NCI-H187 treated with DMSO at 0.1 percent for 48 hours (cell line): ENCODE measurements at places on chromosomes 2 and 18.

GRCh38 chr2:59713577-59713976, 839.9 kb downstream of the BCL11A start:
- no peak for DNase-seq

GRCh38 chr2:55161295-55162210, 70.5 kb downstream of the CLHC1 start:
- DNase-seq: no peak

DNA sequence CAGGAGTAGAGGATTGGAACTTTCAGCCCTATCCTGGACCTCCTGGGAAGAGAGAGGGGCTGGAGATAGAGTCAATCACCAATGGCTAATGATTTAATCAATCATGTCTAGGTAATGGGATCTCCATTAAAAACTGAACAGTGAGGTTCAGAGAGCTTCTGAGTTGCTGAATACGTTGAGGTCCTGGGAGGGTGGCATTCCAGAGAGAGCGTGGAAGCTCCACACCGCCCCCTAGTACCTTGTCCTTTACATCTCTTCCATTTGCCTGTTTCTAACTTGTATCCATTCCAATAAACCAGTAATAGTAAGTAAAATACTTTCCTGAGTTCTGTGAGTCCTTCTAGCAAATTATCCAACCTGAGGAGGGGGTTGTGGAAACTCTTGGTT, 101.7 kb downstream of the B3GNT2 start:
- DNase-seq: no peak

GRCh38 chr2:234377761-234378391, 119.0 kb downstream of the ARL4C start:
- no peak for DNase-seq

- DNase-seq: peak; percentile 50
These were observed 63.0 kb upstream of the OTOF start for GRCh38 chr2:26540961-26541360.

DNA sequence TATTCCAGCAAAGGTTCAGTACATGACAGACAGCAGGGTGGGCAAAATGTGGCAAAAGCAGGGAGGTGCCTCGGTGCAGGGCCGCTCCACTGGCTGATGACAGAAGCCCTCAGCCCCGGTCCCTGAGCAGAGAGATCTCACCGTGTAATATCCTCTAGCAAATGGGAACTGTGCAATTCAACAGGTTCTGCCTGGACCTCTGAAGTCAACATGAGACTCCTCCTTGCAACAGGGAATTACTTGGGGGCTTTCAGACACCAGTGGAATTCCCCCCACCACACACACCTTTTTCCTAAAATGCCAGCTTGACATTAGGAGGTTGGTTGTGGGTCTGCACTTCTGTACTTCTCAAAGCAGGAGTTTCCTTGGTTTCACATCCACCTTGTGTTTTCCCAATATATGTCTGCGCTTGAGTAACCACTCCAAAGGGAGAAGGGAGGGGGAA, 50.8 kb downstream of the SPRED2 start:
- DNase-seq: no peak

GRCh38 chr2:188068093-188068492, 223.6 kb upstream of the GULP1 start:
- DNase-seq: no peak

- DNase-seq: no peak
These were observed 79.4 kb upstream of the SNTG2 start for GRCh38 chr2:871175-871727.

DNA sequence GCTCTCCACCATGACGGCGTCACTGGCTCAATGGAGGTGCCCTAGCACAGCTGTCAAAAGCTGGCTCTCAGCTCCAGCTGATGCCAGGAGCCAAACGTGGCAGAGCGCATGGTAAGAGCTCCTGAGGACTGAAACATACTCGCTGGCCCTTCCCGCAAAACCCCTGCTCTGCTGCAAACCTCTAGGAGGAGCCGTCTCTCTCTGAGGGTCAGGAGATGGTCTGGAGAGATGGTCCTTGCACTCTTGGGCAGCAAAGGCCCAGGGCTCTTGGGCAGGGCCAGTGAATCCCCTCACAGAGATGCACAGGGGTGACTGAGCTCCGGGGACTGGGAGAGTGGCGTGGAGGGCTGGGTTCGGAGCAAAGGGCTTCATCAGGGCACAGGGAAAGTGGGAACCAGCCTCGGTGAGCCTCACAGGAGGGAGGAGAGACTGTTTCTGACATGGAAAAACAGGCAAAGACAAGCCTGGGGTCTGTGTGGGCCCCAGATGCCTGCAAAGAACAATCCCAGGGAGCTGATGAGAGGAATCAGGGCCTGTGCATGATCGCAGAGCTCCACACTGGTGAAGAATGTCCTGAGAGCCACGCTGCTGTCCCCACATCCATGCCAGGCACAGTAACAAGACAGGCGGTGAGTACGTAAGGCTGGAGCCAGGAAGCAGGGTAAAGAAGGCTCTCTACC, 17.2 kb downstream of the SNORC start:
- no peak for DNase-seq

- DNase-seq: no peak
These were observed 661.7 kb upstream of the NRXN1 start for GRCh38 chr2:51693640-51694039.

DNA sequence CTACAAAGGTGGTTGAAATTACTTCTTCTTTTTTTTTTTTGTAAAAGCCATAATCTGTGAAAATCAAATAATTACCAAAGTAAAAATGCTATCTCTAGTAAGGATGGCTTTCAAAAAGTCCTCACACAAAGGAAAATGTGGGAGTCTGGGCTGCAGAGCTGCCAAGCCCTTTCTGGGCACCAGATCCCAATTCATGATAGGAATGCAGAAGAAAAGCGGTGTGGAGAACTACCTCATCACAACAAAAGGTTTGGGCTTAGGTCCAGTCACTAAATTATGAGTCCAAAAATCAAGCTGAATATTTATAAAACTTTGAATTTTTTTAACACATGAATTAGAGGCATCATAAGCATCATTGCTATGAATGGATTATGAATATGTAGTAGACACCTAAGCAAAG, 30.8 kb upstream of the EPHA4 start:
- no peak for DNase-seq
